ENCODE measurements at places on chromosomes 16 and 17.
A peak's percentile ranks its signal among the peaks of the same experiment; 100 is the strongest.

GRCh38 chr16:75476817-75477216, 12.3 kb upstream of the TMEM170A start:
- no peak for DNase-seq

DNA sequence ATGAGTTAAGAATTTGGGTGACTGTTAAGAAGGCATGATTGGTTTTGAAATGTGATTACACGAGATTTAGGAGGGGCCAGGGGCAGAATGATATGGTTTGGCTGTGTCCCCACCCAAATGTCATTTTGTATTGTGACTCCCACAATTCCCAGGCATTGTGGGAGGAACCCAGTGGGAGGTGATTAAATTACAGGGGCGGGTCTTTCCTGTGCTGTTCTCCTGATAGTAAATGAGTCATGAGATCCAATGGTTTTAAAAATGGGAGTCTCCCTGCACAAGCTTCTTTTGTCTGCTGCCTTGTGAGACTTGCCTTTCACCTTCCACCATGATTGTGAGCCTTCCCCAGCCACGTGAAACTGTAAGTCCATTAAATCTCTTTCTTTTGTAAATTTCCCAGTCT, 34.6 kb downstream of the TMEM100 start:
- DNase-seq: no peak

GRCh38 chr17:74959826-74960515, 12.6 kb downstream of the HID1 start:
- DNase-seq: no peak

GRCh38 chr17:68101075-68101986, 65.8 kb downstream of the KPNA2 start:
- peak; percentile 98 for DNase-seq

- no peak for DNase-seq
These were observed 27.6 kb downstream of the NEUROD2 start for GRCh38 chr17:39580082-39580468.

DNA sequence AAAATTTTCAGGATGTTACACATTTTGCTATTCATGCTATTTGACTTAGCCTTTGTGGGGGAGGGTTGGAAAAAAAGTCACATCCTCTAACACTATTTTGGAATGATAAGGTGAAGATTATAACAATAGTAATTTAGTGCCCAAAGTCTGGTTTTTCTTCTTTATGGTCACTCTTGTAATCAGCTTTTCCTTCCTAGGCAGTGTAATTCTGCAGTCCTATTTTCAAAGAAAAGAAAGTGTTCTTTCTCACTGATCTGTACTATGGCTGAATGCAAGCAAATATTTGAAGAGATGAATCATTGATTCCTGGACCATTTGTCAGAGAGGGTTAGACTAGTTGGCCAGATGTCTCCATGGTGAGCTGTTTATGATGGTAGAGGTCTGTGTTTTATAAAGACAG, 8.4 kb downstream of the RSPRY1 start:
- DNase-seq: no peak
